ENCODE measurements at places on chromosomes 12 and 14.

DNA sequence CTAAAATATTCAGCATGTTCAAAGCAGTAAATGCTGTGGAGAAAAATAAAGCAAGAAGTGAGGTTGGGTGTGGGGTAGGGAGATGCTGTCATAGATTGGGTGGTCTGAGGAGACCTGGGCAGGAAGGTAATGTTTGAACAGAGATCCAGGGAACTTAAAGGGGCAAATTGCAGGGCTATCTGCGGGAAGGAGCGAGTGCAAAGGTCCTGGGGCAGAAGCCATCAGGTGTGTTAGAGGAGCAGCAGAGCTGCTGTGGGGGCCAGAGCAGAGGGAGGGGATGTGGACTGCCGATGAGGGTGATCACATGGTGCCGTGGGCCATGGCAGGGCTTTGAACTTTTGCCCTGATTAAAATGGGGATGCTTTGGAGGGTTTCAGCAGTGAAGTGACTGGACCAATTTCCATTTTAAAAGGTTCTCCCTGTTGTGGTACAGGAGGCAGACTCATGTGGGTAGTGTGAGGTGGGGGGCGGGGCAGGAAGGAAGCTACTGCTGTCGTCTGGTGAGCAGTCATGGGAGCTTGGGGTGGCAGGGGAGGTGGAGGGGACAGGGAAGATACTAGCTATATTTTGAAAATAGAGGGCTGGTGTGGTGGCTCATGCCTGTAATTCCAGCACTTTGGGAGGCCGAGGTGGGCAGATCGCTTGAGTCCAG lies 145.0 kb downstream of the AACS start:
- DNase-seq: no peak

- no peak for DNase-seq
Measured at GRCh38 chr12:121812320-121812871, 8.6 kb downstream of the SETD1B start.

DNA sequence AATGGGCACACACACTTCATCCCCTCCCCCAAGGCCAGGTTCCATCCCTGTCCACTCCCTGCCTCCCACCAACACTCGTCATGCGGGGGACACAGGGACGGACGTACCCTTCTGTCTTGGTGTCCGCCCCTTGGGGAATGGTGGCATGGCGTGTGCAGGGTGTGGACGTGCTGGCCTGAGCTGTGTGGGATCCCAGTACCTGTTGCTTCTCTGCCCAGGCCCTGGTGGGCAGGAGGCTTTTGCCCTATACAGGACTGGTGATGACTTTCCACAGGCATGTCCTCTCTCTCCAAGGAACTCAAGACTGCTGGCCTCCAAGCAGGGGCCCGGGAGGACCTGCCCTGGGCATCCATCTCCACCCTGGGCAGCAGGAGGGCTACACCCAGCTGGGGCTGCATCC lies 195.8 kb upstream of the PRMT8 start:
- no peak for DNase-seq

DNA sequence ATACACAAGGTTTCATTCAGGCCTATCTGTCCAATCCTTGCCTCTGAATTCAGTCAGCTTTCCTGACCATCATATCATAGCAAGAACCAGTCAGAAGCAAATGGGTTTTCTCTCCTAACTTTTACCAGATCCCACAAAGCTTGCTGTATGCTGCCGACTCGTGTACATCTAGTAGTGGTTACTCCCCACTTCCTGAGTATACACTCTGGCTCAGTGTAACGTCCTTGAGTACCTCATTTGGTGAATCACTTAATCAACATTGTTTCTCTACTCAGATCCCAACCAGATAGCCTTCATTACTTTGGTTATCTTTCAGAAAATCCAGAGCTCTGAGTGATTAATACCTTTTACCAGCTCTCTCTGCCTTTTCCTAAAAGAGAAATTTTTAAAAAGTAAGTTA lies 728.2 kb downstream of the GALC start:
- DNase-seq: no peak

GRCh38 chr14:47442211-47442610 lies 233.2 kb downstream of the MDGA2 start:
- DNase-seq: no peak
